CD8-positive, alpha-beta memory T cell (primary cell): ENCODE measurements at places on chromosomes 1 and 21. TPM values are rescaled to one million over a fixed set of nuclear protein-coding genes. Genes with fewer than 3 reads are reported as not detected.

The DPT gene
- total RNA-seq: not detected

The EPHA10 gene
- total RNA-seq: not detected

The EPHB2 gene
- total RNA-seq: 0.33 TPM

The FASLG gene
- 45.8 TPM for total RNA-seq

The ENSA gene
- total RNA-seq: 249 TPM

The EPHA8 gene
- not detected for total RNA-seq

The SPATA6 gene
- total RNA-seq: 0.35 TPM

The ZFYVE9 gene
- 4.4 TPM for total RNA-seq

The DUSP23 gene
- total RNA-seq: 35.5 TPM

The SERPINC1 gene
- not detected for total RNA-seq

The CYP4X1 gene
- total RNA-seq: not detected

The SPRR5 gene
- not detected for total RNA-seq

The OR2L13 gene
- total RNA-seq: not detected
